ENCODE measurements at places on chromosomes 5 and 9. TPM values are rescaled to one million over a fixed set of nuclear protein-coding genes. Genes with fewer than 3 reads are reported as not detected.

The REXO4 gene
- 23.1 TPM for total RNA-seq

The PCDHA13 gene
- not detected for total RNA-seq

The PCDHGA12 gene
- total RNA-seq: 3.6 TPM

The SPAAR gene
- not detected for total RNA-seq

The LSM11 gene
- total RNA-seq: 3.9 TPM

The HMGCR gene
- total RNA-seq: 67.8 TPM

The CDKN2B gene
- 28.3 TPM for total RNA-seq

The CYFIP2 gene
- total RNA-seq: 99.9 TPM

The GFI1B gene
- total RNA-seq: not detected

The NR4A3 gene
- total RNA-seq: 0.41 TPM

The ANGPTL2 gene
- total RNA-seq: 4.9 TPM

The OR1Q1 gene
- not detected for total RNA-seq

The MSX2 gene
- total RNA-seq: 1.4 TPM

The C5orf34 gene
- 1.1 TPM for total RNA-seq

The PCDHGB3 gene
- 1.3 TPM for total RNA-seq

The PTPN3 gene
- total RNA-seq: 33.6 TPM

The SPINK7 gene
- total RNA-seq: not detected

The SLC46A2 gene
- total RNA-seq: not detected

The NR2F1-AS1 gene
- 9.5 TPM for total RNA-seq

The CARD19 gene
- 56.5 TPM for total RNA-seq

The RUFY1 gene
- 43.8 TPM for total RNA-seq

The ORM1 gene
- not detected for total RNA-seq

The FYB1 gene
- not detected for total RNA-seq

The TRIP13 gene
- 7.4 TPM for total RNA-seq

The FCN2 gene
- total RNA-seq: not detected

The GALNT10 gene
- 28.8 TPM for total RNA-seq

The NUTM2F gene
- total RNA-seq: not detected

The NDOR1 gene
- total RNA-seq: 28.6 TPM

The CCDC171 gene
- 3.3 TPM for total RNA-seq

The IFNB1 gene
- total RNA-seq: not detected

The GRIA1 gene
- total RNA-seq: not detected

The OLFML2A gene
- total RNA-seq: 16.4 TPM

The BAAT gene
- total RNA-seq: not detected

The BRINP1 gene
- 0.82 TPM for total RNA-seq

The GALT gene
- total RNA-seq: 34.4 TPM

The MLANA gene
- not detected for total RNA-seq

The PCDHB4 gene
- total RNA-seq: 0.48 TPM

The SMIM33 gene
- total RNA-seq: not detected

The HSPB3 gene
- total RNA-seq: not detected

The PCDHGA3 gene
- 2.6 TPM for total RNA-seq

The IL3 gene
- total RNA-seq: not detected

The SPDL1 gene
- 17.9 TPM for total RNA-seq
